ENCODE measurements at places on chromosomes 1 and 21. TPM values are rescaled to one million over a fixed set of nuclear protein-coding genes. Genes with fewer than 3 reads are reported as not detected.

DNA sequence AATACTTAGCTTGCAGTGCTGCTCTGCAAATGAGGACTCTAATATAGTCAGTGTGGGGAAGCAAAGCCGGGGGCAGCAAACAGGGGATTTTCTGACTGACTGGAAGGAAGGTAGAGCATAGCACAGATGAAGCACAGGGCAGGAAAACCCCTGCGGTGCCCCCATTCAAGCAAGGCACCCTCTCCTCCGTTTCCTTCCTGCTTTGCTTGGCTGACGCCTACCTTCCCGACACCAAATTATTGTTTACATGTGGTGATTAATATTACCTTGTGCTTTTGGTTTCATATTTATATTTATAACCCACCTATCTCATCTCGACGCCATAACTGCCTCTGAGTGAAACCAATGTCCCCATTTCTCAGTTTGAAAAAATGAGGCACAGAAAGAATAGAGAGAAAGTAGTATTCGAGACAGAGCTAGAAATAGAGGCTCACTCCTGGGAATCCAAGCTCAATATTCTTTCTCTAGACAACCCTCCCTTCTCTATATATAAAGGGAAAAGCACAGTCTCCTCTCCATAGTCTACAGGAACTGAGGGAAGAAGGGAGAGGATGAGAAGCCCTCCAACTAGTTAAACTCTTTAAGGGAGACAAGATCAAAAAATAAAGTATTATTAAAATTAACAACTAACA, 41.3 kb downstream of the PIK3C2B start:
- no peak for DNase-seq

The GPR37L1 gene
- 0.04 TPM for total RNA-seq

The NPL gene
- 4.2 TPM for total RNA-seq

- no peak for DNase-seq
Measured at GRCh38 chr1:110254604-110255391, 44.7 kb downstream of the KCNC4 start.

- no peak for DNase-seq
Measured at GRCh38 chr1:101509370-101509769, 272.6 kb downstream of the S1PR1 start.

- no peak for DNase-seq
Measured at GRCh38 chr1:76764638-76765454, 102.4 kb upstream of the ST6GALNAC5 start.

DNA sequence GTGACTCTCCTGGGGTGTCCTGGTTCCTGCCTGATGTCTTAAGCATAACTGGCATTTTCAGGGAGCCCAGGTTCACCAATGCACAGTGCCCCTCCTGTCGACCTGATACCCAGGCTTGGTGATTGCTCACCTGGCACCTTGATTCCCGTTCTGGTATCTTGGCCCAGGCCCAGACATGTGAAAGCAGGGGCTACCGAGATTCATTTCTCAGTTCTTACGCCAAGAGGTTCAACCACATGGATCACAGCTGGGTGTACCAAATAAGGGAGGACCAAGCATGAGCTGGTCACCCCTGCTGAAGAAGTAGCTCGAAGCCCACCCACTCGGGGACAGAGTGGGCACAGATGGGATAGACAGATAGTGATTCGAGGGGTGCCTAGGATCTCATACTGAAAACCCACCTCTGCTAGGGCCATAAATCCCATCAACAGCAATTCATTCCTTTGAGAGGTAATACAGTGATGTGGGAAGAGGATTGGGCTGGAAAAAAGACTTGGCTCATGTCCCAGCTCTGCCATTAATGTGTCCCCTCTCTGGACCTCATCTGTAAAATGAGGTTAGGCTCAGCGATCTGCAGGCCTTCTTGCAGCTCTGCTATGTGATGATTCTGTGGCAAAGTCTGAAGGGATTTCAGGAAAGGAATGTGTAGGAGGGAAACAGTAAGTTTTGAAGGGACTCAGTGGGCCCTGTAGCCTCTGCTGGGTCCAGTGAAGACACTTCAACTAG, 2.7 kb downstream of the EPHX1 start:
- no peak for DNase-seq

DNA sequence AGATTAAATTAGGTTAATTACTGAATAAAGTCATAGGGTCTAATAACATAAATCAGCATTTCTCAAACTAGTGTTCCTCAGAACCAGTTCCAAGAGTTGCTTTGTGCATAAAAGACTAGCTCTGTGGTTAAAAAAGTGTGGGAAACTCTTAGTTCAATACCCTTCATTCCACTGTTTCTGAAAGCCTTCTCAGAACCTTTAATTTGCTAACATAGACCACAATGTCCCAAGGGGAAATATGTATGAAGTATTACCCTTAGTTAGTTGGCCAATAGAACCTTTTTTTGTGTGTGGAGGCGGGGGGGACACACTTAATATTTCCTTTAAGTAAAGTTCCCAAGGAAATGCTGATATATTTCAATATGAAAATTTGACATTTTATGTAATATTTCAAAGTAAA, 20.4 kb downstream of the ODF2L start:
- DNase-seq = no peak

The RGS13 gene
- total RNA-seq = not detected

The EFNA1 gene
- 45.9 TPM for total RNA-seq

GRCh38 chr21:42289926-42290325, 25.3 kb downstream of the TFF3 start:
- DNase-seq = no peak

The MX2 gene
- 4.8 TPM for total RNA-seq

GRCh38 chr1:13585612-13585991, 2.0 kb downstream of the PDPN start:
- DNase-seq = no peak

DNA sequence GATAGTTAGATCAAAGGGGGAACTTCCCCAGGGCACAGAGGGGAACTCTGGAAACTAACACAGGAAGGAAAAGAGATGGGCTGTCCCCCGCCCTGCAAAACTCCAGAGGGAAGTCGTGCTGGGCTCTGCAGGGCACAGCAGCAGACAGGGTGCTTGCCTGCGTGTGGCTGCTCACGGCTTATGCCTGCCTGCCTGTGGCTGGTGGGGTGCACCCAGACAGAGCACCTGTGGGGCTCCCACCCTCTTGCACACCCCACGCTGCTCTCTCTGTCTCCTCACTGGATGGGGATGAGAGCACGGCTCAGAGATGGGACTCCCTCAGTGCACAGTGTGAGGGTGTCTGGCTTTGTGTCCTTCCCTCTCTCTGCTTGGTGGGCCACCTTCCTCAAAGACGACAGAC, 13.5 kb upstream of the ETV3L start:
- no peak for DNase-seq

DNA sequence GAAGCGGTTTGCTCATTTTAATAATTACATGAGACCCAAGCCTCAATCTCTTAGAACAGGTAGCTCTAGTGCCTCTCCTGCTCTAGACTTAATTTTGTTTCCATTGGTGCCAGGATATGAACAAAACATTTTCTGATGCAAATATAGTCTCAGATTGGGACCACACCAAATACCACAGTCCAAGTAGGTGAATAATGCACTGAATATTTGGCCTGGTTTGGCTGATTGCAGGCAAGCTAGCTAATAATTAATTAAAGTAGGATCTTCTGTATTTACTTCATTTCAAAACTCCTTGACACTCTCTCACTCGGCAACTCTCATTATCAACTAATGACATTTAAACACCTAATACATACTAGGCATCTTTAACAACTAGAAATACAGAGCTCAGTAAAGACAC, 219.6 kb downstream of the LTN1 start:
- DNase-seq = no peak

The ARTN gene
- total RNA-seq = 0.94 TPM

The ASTN1 gene
- total RNA-seq = 0.28 TPM

The LRRC53 gene
- total RNA-seq = not detected

GRCh38 chr1:33932871-33933270, 69.0 kb downstream of the HMGB4 start:
- DNase-seq = no peak

DNA sequence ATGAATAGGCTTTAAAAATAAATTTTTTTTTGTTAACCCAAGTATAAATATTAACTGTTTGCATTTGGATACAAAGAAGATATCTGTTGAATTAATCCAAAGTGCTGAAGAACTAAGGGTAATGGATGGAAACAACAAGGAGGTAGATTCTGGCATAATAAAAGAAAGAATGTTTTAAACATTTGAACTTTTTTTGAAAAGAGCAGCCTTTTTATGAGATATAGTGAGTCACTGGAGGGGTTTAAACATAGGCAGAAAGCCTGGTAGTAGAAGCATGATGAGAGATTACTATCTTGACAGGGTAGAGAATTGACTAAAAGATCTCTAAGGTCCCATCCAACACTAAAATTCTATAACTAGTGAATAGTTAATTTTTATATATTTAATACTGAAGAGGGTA, 2.7 kb downstream of the MIER1 start:
- DNase-seq = no peak

DNA sequence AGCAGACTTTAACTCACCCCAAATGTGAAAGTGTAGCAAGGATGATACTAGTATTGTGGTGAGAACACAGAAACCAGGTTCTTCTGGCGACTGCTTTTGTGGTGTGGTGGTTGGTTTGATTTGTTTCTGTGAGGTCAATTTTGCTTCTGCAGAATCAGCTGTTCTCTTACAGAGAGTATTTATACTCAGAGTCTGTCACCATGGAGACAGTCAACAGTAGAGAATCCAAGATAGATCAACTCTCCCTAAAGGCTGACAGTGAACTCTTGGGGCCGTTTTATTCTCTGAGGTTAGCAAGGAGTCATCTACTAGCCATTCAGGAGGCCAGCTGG, at the start of gene CFAP107:
CFAP107 (plus strand) TSS at position 209 of the 332 bp plus-strand sequence. CDS start 231 bp downstream, outside the sequence.
- DNase-seq = no peak

The TMPRSS3 gene
- 3.1 TPM for total RNA-seq

- no peak for DNase-seq
Measured at GRCh38 chr1:70090141-70090540, 115.2 kb downstream of the LRRC40 start.

- no peak for DNase-seq
Measured at GRCh38 chr1:41860771-41861170, 58.0 kb downstream of the HIVEP3 start.

The ADAMTSL4 gene
- total RNA-seq = 4.6 TPM

Data from pancreas (tissue), 10 donors.